ENCODE measurements at places on chromosomes 6 and 20.
A peak's percentile ranks its signal among the peaks of the same experiment; 100 is the strongest.

DNA sequence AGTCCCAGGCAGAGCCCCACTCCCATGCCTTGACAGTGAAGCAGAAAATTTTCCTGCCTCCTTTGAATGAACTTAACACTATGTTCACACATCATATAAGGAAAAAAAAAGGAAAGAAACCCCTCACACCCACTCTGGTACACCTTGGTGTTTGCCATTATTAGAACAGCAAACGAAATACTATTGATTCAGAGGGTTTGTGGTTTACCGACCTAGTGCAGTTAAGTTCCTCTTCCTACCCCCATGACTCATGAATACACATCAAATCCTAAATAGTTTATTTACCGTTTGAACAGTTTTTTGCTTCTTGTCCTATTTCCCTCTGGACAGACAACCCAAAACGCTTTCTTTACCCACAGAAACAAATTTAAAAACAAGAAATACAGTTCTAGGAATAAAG lies 237.7 kb downstream of the FOXA2 start:
- DNase-seq: peak; percentile 64

DNA sequence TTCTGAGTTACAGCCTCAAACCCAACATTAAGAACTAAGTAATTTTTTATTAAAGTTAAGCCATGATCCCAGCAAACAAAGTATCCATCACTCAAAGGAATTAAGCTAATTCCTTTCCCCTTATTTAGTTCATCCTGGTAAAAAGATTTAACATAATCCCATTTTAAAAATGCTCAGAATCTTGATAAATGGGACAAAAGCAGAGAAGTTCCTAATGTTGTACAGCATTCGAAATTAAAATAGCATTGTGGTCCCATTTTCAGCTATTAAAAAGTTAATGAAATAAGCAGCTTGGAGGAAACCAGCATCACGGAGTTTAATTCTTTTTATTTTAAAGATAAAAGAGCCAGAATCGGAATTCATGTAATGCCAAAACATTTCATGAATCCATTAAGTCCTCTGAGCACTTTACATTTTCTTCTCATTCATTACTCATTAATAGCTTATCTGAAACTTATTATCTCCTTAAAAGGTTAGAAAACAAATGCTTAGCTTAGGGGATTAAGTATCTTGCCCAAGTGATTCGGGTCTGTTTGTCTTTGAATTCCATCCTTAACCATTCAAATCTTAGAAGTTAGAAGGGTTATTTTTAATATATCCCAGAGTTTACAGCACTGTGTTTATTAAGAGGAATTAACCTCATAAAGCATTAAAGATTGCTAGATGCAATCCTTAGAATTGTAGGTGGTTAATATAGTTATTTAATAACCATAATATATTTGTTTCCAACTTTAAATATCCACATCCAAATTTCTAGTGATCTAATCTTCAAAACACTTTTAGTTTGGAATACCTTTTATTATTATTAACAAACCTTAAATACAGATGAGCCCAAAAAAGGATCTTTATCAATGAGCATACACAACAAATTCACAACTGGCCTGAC lies 11.2 kb downstream of the RBM39 start:
- DNase-seq: no peak

GRCh38 chr6:147390909-147391536 lies 117.5 kb upstream of the SAMD5 start:
- DNase-seq: peak; percentile 60

DNA sequence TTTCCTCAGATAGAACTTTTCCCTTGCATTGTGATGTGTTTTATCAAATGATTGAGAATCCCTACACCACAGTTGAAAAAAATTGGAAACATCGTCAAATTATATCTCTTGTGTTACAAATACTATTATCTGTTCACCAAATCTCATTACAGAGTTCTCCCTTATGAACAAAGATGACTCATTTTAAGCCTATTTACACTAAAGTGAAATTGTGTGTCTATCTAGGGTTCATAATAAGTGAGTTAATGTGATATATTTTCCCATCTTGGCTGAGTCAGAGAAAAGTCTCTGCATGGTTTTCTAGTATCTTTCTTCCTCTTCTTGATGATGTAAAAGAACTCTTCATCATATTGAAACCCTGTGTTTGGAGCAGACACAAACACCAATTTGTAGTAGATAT lies 1263.3 kb upstream of the EYS start:
- no peak for DNase-seq

DNA sequence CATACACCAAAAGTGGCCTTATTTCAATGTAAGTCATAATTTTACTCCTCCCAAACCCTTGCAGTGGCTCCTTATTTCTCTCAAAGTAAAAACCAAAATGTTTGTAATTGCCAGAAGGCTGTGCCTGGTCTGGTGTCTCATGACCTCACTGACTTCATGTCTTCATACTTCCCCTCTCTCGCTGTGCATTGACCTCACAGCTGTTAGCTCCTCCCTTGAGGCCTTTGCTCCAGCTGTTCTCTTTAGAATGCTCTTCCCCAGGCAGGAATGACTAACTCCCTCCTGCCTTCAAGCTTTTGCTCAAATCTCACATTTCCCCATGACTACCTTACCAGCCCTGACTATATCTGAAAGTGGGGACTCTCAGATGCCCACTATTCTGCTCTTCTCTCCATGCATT lies 83.3 kb downstream of the MTFR2 start:
- no peak for DNase-seq

DNA sequence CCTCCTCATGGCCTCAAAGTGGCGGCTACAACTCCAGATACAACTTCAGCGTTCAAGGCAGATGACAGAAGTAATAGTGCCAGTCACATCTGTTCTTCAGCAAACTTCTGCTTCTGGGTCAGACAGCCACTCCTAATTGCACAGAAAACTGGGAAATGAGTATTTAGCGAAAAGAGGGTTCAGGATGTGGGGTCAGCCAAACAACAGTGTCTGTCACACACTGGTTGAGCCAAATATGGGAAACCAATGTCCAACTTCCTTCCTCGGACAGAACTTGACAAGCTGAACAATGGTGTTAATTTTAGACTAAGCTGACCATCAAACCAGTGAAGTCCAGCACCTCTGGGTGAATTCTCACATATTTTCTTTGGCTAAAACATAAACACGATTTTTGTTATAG lies 22.1 kb downstream of the NUDT3 start:
- DNase-seq: no peak
